Muscle of back (tissue), 13 donors: ENCODE measurements at places on chromosomes 6 and 20. TPM values are rescaled to one million over a fixed set of nuclear protein-coding genes. Genes with fewer than 3 reads are reported as not detected.
A peak's percentile ranks its signal among the peaks of the same experiment; 100 is the strongest.

Gene ANKRD66
- 1.6 TPM for polyA plus RNA-seq

Gene MEI4
- 0.09 TPM for polyA plus RNA-seq

Gene PCMTD2
- 85.6 TPM for polyA plus RNA-seq

Gene ANKS1A
- polyA plus RNA-seq: 29.3 TPM

Gene SIGLEC1
- 3.9 TPM for polyA plus RNA-seq

Gene BPIFB4
- 0.30 TPM for polyA plus RNA-seq

Gene PLA2G7
- polyA plus RNA-seq: 1.8 TPM

DNA sequence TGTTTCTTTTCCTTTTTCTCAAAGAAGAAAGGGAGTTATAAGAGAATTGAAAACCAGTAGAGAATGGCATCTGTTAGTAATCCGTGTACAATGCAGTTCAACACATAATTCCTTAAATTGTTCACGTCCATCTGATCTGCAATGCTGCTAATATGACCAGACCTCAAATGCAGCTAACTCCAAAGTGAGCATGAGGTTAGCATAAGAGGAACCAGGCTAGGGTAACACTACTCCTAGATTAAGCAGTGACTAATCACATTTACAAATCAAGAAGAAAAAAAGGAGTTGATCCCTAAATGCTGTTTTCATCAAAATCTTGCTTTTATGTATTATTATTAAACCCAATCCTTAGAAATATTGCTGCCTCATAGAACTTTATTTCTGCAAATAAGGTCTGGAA, 432.7 kb upstream of the ARID1B start:
- no peak for DNase-seq

- no peak for DNase-seq
Measured at GRCh38 chr6:101397199-101397598, 3.7 kb downstream of the GRIK2 start.

- no peak for DNase-seq
Measured at GRCh38 chr6:97427648-97428047, 144.6 kb upstream of the MMS22L start.

DNA sequence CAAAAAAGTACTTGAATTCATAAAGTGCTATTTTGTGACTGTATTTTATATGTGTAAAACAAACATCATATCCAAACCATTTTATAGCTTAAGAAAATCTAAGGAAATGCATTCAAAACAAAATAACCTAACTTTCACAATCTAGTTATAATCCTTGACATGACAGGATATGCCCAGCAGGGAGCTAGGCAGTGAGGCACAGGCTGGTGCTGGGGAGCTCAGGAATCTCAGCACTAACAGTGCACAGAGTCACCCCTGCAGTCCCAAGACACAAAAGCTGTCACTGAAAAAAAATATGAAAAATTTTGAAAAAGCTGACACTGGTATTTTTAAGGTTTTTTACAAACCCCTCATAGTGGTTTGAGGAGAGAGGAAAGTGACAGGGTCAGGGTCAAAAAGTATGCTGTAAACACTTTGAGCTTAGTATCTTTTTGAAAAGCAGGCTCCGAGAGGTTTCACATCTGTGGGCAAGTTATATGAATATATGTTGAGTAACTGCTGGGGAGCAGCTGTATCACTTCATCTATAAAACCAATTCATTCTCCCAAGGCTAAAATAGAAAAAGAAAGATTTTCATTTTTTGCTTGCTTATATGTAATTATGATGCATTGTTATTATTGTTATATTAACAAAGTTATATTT, 24.1 kb downstream of the LGSN start:
- no peak for DNase-seq

GRCh38 chr6:45421709-45422502, 44.2 kb upstream of the SUPT3H start:
- DNase-seq: peak; percentile 89

- no peak for DNase-seq
Measured at GRCh38 chr6:1591926-1592325, 17.8 kb upstream of the FOXC1 start.

DNA sequence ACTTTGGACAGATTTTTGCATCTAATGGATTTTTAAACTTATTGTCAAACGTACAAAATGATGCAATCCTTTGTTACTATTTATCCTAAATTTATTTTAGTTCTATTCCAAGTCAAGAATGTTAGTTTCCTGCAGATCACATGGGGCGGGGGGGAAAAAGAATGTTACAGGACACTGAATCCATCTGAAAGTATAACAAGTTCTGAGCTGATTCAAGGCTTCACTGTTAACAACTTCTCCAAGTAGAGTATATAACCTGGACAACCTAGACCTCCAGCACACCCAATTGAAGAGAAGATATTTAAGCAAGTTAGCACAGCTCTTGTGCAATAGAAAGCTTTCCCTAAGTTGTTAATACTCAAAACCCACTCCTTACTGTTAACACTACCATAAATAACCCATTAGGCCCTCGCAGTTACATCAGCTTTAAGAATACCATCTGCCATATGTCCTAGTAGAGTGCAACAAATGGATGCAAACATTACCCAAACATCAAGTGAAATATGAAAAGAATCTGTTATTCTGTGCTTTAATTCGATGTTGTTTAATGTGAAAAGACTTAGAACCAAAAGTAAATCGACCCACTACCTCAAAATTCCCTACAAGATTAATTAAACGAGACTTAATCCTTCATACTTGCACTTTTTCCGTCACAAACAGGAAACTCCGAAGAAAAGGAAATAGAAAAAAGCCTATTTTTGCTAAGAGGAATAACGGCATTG, 1.3 kb downstream of the SEC63 start:
- DNase-seq: peak; percentile 69
